ENCODE measurements at places on chromosomes 3 and 15. TPM values are rescaled to one million over a fixed set of nuclear protein-coding genes. Genes with fewer than 3 reads are reported as not detected.

DNA sequence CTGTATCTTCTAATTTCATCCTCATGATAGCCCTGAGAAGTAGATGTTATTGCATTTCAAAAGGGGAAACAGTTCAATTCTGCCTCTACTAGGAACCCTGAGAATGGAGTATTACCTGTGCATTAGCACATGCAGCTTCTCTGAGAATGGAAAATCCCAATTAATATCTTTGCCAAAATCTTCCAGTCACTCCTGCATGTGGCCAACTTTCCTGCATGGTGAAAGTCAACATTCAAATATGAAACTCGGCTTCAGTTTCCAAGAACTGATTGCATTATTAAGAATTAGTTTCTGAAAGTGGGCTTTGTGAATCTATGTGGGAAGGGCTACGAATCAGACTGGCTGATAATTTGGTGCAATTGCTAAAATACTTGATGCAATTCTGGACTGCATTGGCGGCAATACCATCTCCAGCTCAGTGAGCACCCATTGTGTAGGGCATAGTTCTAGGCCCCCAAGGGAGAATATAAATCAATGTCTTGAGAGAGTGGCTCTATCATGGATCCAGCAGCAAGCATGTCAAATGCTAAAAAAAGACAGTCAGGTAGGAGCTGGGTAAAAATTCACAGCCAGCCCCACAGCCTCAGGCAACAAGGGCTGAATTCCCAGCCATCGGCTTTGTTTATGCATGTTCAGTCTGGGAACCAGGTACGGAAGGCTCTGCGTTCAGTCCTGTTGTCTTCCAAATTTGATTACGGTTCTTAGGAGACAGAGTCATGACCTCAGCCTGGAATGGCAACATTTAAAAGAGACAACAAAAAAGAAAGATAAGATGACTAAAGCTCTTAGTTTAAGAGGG lies 18.8 kb upstream of the BCL6 start:
- no peak for DNase-seq

DNA sequence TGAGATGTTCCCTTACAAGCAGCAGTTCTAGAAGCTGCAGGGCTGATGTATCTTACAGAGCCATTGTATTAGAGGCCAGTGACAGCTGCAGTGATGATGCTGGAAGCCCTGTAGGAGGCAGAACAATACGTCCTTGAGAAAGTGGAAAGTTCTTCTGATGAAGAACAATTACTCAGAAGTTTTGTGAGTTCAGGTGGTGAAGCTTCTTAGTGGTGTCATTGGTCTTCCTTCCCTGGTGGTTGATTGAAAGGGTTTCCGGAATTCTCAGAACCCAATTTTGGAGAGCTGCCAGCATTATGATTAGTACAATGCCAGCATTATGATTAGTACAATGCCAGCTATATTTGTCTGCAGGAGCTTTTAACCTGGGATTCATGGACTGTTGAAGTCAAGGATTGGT lies 356.4 kb downstream of the MFSD1 start:
- no peak for DNase-seq

GRCh38 chr15:83365370-83365938 lies 81.0 kb upstream of the BNC1 start:
- no peak for DNase-seq

- peak; percentile 16 for DNase-seq
These were observed 263.5 kb upstream of the CFAP20DC start for GRCh38 chr3:59313365-59313764.

- DNase-seq = no peak
These were observed 202.2 kb upstream of the ADAMTS9 start for GRCh38 chr3:64890006-64890405.

The CRYGS gene
- total RNA-seq = 1.6 TPM

- no peak for DNase-seq
These were observed 427.3 kb upstream of the ZNF717 start for GRCh38 chr3:76212679-76213078.

The VIPR1 gene
- 0.34 TPM for total RNA-seq

The ARPP21 gene
- total RNA-seq = not detected

DNA sequence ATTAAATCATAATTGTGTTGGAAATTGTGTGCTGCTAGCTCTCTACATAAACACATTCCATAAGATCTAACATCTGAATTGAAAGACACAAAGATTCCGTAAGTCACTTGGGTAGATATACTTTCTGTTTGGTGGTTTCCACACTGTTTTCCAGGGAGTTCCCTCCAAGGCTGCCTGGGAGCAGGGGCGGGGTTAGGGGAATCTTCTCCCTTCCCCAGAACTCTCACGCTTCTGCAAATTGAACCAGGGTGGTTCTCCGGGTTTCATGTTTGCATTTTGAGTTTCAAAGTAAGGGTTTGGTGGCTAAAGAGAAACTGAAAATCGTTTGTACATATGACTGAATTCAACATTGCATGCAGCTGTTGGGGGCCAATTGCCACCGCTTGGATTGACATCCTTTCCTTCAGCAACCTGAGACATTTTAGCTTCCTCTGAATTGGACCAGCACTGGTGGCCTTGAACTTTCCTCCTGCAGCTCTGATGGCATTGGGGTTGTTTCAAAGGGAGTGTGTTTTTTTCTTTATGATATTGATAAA lies 192.7 kb upstream of the FEZF2 start:
- DNase-seq = no peak

DNA sequence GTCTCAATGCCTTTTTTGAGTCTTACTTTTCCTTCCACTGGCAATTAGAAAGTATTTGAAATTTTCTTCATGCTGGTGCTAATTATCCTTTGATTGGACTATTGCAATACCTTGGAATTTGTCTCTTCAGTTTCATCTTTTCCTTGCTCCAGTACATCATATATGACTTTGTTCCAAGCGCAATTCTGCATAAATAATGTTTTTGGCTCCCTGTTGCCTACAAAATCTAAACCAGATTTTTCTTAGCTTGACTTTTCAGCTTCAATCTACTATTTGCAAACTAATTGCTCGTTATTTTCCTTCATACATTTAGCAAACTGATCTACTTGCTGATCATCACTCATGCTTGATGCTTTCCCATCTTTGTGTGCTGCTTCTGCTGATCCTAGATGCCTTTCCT lies 230.8 kb upstream of the GPR149 start:
- no peak for DNase-seq

GRCh38 chr15:57881361-57881760 lies 174.8 kb downstream of the POLR2M start:
- DNase-seq = no peak

The C3orf20 gene
- total RNA-seq = not detected

- no peak for DNase-seq
These were observed 93.0 kb upstream of the IGSF10 start for GRCh38 chr3:151553888-151554287.

GRCh38 chr3:182420741-182421140 lies 372.6 kb upstream of the ATP11B start:
- DNase-seq = no peak

The GOLGA6A gene
- total RNA-seq = not detected

The CEP152 gene
- total RNA-seq = 26.0 TPM

GRCh38 chr15:39392469-39393047 lies 188.3 kb upstream of the THBS1 start:
- no peak for DNase-seq

The SI gene
- total RNA-seq = not detected

The FBXO40 gene
- not detected for total RNA-seq

DNA sequence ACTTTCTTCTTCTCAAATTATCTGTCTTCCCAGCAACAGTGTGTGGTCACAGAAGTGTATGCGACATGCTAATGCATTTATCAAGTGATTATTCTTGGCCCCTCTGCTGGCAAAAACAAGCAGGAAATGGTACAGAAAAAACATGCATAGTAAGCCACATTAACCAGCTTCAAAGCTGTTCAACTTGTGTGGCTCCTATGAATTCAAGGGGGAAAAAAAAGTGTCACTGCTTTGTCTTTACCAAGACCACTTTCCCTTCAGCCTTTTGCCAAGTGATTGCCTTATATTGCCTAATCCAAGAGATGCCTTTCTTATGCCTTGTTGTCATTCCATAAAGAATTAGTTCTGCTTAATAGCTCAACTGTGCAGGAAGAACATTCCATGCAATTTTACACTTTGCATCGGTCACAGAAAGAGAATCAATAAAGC lies 39.1 kb downstream of the PRTG start:
- DNase-seq = no peak

The ZKSCAN7 gene
- total RNA-seq = 0.07 TPM

GRCh38 chr3:184001761-184002160 lies 15.9 kb downstream of the ABCC5 start:
- DNase-seq = no peak

- DNase-seq = no peak
These were observed 646.0 kb downstream of the AGBL1 start for GRCh38 chr15:86725628-86726027.

GRCh38 chr3:39187372-39188155 lies 4.8 kb downstream of the XIRP1 start:
- DNase-seq = no peak

GRCh38 chr3:160980740-160981139 lies 124.4 kb downstream of the B3GALNT1 start:
- DNase-seq = no peak

The CTXN2 gene
- total RNA-seq = not detected

The ASB7 gene
- total RNA-seq = 10.1 TPM

The IL5RA gene
- not detected for total RNA-seq

DNA sequence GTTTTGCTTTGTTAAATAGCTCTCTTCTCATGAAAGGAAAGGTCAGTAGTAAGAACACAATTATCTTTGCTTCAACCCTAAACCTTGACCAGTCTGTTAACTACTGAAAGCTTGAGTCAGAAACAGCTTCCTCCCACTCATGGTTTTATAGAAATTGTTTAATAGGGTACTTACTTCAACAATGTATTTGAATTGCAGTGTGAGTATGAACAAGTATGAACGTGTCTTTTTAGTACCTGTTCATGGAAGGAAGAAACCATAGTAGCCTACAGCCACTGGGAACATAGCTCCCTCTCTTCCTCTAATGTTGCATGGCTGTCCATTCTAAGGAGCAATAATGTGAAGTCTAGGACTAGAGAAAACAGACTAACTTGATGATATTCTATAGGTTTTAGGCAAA lies 311.0 kb downstream of the MCTP2 start:
- no peak for DNase-seq

DNA sequence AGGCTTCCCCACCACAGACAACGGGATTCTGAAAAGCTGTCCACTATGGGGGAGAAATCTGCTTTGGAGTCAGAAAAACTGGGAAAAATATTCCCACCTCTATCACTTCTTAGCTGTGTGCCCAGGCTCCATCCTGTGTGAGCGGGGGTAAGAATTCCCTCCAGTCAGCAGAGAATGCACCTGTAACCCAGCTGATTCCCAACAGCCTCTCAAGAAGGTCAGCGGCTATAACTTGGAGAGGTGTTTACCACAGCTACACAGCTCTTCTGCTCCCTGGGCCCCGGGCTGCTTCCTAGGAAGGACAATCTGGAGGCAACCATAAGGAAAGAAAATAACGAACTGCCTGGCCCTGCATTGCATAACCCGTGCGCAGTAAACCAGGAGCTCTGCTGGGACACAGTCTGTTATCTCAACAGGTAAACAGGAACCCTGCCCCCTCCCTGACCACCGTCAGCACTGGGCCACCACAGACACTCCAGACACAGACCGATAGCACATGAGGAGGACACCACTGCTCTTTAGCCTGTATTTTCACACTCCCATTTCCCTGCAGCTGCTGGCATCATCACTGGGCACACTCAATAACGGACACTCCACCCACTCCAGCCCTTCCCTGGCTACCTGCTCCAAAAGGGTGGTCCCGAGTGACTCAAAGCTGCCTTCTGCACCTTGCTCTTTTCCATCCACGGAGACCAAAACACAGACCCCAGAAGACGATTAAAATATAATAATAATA lies 2.1 kb downstream of the RAB43 start:
- DNase-seq = no peak

The FMN1 gene
- 0.07 TPM for total RNA-seq

The CLDN16 gene
- not detected for total RNA-seq

The VILL gene
- 12.4 TPM for total RNA-seq

DNA sequence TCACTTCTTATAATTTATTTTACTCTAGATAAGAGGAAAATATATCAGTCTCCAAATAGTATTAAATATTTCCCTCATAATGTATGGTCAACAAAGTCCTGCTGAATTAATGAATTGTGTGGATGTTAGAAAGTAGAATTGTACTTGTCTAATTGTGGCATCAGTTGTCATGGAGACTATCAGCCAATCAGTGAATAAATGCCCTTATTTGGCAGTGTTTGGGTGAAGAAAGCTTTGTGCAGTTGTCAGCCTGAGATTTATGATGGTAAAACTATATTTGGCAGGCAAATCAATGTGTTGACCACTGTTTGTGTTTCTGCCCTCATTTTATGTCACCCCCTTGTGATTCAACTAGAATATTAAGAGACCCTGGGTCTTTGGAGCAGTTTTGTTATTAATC lies 293.6 kb upstream of the MDFIC2 start:
- DNase-seq = no peak

The IQCF5 gene
- total RNA-seq = not detected

The ECT2 gene
- total RNA-seq = 40.8 TPM

The ENTPD3 gene
- total RNA-seq = 0.44 TPM

The CCR9 gene
- total RNA-seq = not detected

DNA sequence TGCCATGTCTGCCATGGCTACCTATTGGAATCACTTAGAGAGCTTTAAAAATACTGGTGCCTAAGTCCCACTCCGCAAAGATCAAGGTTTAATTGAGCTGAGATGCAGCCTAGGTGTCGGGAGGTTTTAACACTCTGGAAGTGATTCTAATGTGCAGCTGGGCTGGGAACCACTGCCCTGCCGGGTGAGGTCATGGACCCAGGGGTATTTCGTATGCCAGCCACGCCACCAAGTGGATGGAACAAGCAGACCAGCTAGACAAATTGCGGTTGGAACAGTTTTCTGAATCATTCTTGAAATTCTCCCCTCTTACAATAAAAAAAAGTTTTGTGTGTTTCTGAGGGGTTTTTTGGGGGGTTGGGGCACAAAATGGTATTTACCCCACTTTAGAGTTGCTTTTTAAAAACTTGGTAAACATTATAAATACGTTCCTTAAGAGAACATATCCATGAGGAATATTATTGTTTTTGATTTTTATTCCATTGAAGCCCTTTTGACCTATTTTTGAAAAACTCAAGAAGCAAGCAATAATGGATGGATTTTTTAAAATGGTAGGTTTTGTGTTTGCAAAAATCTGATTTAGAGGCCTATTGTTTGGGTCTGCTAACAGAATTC lies 66.2 kb upstream of the CSTA start:
- DNase-seq = peak; percentile 9
